Peyer's patch (tissue), 4 donors: ENCODE measurements at places on chromosomes 11 and 22.
A peak's percentile ranks its signal among the peaks of the same experiment; 100 is the strongest.

GRCh38 chr11:117058761-117059261, 39.4 kb downstream of the SIK3 start:
- DNase-seq: no peak

GRCh38 chr11:1293619-1294015, 15.8 kb downstream of the TOLLIP start:
- no peak for DNase-seq

DNA sequence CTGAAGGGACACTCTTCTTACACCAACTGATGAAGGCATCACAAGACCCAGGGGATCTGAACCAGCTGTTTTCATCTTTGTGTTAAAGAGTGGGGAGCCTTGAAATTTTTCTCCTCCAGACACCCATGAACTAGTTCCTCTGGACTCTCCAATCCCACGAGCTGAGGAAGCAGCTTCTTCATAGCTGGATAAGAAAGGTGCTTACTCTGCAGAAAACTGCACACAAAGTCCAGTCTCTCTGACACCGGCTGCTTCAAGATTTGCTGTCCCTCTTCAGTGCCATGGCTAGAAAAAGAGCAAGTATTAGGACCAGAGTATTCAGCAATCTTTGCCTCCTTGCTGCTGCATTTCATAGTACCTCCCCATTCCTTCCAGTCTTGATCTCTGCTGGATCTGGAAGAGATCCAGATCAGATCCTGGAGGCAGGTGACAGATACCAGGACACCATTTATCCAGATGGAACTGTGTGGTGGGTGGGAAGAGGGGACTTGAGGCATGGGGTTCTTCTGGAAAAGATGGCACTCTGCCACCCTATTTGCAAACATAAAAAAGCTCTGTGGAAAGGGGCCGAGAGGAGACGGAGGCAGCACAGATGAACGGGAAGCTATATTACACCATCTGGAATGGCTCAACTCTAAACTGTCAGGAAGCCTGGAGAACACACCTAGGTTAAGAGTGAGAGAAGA, 25.5 kb downstream of the IL18BP start:
- no peak for DNase-seq

DNA sequence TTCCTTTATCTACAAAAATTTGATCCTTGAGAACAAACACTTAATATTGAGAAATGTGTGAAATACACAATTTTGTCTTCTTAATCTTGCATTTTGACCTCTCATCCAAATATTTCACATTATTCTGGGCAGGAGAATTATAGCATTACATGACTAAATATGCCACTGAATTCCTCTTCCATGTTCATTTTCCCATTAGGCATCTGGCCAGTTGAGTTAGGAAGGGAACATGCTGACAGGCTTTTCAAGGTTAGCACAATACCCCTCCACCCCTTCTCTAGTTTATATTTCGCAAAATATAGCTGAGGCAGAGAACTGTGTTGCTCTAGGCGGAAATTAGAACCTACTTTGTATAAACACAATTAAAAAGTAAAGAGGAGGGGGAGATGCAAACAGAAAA, 271.7 kb upstream of the ZC3H12C start:
- DNase-seq: no peak

- no peak for DNase-seq
Measured at GRCh38 chr11:3052567-3052966, 4.7 kb downstream of the CARS1 start.

DNA sequence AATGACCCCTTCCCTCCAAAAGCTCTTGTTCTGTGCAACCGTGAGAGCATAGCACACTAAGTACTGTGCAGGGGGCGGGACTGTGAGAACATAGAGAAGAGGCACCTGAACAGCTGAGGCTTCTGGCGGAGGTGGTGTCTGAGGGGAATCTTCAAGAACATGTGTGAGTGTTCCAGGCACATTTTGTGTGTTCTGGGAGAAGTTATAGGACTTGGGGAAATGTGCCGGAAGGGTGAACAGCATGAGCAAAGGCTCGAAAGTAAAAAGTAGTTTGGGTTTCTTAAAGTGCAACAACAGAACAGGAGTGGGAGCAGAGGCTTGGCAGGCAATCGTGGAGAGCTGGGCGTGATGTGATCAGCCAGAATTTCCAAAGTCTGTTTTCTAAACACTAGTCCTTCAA, 12.4 kb upstream of the SYN3 start:
- DNase-seq: no peak

- no peak for DNase-seq
Measured at GRCh38 chr11:27930946-27931345, 177.0 kb downstream of the KIF18A start.

- no peak for DNase-seq
Measured at GRCh38 chr22:36010882-36011281, 17.7 kb downstream of the RBFOX2 start.

DNA sequence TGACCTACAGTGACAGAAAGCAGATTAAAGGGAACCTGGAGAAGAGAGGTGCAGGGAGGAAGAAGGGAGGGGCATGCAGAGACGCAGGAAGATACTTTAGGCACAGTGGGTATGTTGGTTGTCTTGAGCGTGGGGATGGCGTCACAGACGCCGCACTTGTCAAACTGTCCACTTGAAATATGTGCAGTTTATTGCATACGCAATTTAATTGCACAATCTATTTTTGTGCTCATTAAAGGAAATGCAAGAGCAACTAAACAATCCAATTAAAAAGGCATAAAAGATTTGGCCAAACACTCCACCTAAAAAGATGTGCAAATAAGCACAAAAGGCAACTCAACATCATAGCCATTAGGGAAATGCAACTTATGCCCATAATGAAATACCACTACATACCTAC, 16.8 kb downstream of the GNB1L start:
- DNase-seq: peak; percentile 6

DNA sequence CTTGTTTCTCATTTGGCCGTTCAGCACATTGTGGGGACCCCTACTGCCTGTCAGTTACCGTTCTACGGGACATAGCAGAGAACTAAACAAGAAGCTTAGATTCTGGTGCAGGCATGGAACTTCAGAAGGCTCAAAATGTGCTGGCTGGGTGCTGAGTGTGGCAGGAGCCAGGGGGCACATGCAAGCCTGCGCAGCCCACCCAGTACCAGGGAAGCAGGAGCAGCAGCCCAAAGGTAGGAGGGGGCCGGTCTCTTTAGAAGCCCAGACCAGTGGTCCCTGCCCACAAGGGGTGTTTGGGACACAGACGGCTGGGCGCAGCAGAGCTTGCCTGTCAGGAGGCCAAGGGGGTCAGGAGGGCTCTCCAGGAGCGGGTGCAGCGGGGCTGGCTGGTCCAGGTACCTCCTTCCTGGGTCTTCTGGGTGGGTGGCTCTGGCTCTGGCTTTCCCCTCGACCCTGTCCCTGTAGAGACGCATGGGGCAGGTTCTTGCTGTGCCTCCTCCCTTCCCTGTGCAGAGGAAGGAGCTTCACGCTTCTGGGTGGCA, 2.2 kb downstream of the PTDSS2 start:
- no peak for DNase-seq

GRCh38 chr11:80929031-80929805, 1488.4 kb upstream of the TENM4 start:
- DNase-seq: no peak
